Skeletal muscle cell (primary cell): ENCODE measurements at places on chromosomes 7 and 10.
A peak's percentile ranks its signal among the peaks of the same experiment; 100 is the strongest.

- DNase-seq, result no peak
Measured at GRCh38 chr10:88089498-88089897, 226.1 kb downstream of the PTEN start.

DNA sequence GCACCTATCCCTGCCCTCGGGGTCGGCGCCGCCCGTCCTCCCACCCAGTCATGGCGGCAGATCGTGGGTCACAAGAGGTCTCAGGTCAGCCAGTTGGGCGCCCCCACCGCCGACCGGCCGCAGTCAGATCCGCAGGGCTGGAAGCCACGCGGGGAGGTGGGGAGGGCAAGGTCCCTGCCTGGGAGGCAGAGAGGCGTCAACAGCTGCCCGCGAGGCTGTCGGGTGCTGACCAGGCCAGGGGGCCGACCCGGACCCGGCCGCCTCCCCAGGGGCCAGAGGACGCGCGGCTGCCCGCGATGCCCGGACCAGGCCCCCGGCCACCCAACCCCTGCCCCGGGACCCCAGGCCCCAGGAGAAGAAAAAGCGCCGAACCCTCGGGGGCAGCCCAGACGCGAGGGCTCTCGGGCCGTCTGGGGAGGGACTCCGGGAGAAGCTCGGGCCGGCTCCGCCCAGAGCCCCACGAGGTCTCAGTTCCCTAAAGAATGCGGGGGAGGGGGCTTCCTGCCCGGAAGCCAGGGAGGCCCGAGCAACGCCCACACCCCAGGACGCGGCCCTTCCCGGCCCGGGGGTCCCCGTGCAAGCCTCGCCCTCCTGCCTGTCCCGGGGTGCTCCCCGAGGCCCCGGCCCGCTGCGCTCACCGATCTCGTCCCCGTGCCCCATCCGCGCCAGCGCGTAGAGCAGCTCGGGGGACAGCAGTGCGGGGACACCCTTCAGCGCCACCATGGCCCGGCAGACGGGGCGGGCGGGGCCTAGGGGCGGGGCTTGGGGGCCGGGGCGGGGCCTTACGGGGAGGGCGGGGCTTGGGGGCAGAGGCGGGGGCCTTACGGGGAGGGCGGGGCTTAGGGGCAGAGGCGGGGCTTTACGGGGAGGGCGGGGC, at the start of gene FUOM:
Gene FUOM (minus strand): TSS at position 735 of the 877 bp plus-strand sequence. CDS start 12 bp downstream, at position 723.
- peak; percentile 21 for DNase-seq

DNA sequence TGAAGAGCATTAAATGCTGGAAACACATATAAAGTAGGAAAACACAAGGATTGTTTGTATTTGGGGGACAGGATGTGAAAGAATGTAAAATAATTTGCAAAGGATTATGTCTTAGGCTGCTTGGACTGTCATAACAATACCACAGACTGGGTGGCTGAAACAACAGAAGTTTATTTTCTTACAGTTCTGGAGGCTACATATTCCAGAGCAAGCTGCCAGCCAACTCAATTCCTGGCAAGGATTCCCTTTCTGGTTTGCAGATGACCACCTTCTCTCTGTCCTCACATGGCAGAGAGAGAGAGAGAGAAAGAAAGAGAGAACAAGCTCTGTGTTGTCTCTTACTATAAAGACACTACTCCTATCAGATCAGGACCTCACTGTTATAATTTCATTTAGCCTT, 8.8 kb upstream of the LAMB4 start:
- no peak for DNase-seq

DNA sequence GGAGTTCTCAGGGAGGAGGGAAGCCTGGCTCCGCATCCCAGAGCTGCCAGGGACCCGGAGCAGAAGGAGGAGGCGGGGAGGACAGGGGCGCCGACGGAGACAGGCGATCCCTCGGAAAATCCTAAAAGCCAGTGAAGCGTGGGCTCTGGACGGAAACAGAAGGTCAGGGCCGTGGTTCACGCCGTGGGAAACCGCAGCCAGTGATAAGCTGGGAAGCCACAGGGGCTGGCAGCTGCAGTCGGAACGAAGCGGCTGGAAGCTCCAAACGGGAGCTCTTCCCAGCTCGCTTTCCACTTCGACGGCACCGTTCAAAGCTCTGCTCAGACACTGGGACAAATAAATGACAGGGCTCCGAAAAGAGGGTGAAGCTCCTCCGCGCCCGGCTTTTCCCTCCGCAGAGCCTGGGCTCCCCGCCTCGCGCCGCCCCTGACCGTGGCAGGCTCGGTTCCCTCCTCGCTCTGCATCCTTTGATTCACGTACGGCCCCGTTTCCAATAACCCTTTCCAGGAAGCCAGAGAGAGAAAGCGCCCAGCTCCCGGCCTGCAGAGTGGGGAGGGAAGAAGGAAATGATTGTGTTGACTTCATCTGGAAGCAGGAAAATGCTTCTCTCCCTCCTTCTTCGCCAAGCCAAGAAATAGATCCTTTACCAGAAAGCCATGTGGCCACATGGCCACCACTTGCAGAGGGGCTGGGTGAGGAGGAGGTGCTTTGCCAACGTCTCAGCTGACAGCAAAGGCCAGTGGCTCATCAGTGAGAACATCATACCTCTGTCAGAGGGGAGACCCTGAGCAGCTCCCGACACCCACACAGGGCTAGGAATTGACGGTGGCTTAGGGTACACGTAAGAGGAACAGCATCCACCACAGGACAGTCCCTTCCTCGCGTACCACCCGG, 57.4 kb downstream of the ADRB1 start:
- no peak for DNase-seq

DNA sequence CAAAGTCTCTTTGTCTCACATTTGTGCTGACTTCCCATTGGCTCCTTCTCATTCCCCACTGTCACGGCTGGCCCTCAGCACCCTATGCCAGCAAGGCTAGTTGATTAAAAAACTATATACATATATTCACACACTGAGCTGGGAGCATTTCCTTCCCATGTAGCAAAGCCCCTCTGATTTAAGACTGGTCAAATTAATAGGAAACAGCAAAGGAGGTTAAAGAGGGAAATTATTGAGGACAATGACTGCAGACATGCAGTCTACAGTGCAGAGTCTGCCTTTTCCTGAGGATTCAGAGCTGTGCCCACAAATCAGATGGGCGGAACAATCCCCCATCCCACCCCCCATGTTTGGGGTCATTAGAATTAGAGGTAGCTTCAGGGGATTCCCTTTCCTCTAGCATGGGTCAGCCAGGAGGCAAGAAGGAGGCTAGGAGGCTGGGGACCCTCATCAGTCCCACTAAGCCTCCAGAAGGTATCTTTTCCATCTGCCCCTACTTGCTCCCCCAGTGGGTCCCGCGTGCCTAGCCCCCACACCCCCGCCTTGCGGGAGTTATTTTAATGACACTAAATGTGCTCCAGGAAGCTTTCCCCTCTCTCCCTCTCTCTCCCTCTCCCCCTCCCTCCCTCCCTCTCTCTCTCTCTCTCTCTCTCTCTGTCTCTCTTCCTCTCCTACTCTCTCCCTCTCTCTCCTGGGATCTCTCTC, 9.8 kb upstream of the DLX6 start:
- no peak for DNase-seq

GRCh38 chr10:71371750-71372166, 25.0 kb upstream of the CDH23 start:
- no peak for DNase-seq

- no peak for DNase-seq
Measured at GRCh38 chr7:4724648-4725013, 42.5 kb downstream of the FOXK1 start.

- DNase-seq, result no peak
Measured at GRCh38 chr7:64603271-64603670, 40.4 kb upstream of the ZNF680 start.

DNA sequence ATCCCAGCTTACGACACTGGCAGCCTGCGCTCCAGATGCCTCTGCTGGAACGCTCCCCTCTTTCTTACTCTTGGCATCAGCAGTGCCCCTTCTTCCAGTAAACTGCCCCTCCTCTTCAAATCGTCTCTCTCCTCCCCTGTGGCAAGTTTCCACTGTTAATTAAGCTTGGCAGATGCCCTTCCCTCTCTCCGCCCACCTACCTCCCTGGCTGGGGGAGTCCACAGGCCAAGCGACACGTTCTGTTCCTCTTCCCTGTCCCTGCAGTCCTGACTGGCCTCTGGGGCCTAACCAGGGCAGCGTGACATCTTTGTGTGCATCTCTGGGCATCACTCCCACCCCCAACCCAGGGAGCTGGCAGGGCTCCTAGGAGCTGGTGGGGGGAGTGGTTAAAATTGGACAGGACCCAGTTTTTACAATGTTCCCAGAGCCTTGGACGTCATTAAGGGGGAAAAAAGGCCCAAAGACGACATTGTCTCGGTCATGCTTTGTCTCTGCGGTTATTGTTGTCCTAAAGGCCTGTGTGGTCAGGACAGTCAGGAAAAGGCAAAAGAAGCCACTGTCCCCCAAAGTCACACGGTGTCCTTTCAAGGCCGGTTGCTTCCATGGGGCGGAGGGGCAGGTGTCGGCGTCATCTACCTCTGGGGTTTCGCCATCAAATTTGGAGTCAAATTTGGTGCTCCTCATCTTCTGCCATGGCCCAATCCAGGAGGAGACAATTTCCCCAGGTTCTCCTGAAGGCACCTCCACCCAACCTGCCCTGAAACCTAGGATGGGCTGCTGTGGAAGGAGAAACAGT, 54.2 kb downstream of the DLG5 start:
- no peak for DNase-seq

DNA sequence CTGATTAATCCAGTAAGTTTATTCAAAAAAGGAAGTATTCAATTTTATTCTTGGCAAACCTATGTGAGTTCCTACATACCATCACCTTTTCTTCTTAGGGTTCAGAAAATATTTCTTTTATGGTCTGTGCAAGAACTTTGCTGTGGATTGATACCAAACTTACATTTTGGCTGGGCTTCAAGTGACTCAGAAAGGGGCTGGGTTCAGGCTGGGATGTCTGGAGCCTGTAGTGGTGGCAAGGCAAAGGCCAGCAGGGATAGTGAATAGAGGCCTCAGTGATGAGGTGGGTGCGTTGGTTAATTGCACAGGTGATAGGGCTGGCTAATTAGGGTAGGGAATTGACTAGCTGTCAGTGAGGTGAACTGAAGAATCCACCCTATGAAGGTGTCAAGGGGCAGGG, 40.2 kb upstream of the ATXN7L1 start:
- DNase-seq, result no peak

GRCh38 chr10:29807163-29807806, 172.5 kb upstream of the SVIL start:
- DNase-seq, result no peak

DNA sequence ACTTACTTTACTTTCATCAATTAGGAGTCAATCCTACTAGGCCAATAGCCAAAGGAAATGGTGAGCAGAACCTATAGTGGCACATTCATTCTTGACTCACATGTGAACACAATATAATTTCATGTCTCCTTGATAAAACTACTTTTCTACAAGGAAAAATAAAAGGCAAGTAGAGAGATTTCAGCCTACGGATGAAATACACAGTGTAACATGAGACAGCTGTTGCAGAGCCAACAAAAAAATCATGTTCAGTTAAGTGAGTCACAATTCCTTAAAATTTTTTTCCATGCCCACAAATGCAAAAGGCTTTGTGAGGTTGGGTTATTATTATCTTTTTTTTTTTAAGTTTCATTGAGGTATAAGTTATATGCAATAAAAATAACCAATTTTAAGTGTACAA, 54.8 kb downstream of the GPR141 start:
- no peak for DNase-seq

DNA sequence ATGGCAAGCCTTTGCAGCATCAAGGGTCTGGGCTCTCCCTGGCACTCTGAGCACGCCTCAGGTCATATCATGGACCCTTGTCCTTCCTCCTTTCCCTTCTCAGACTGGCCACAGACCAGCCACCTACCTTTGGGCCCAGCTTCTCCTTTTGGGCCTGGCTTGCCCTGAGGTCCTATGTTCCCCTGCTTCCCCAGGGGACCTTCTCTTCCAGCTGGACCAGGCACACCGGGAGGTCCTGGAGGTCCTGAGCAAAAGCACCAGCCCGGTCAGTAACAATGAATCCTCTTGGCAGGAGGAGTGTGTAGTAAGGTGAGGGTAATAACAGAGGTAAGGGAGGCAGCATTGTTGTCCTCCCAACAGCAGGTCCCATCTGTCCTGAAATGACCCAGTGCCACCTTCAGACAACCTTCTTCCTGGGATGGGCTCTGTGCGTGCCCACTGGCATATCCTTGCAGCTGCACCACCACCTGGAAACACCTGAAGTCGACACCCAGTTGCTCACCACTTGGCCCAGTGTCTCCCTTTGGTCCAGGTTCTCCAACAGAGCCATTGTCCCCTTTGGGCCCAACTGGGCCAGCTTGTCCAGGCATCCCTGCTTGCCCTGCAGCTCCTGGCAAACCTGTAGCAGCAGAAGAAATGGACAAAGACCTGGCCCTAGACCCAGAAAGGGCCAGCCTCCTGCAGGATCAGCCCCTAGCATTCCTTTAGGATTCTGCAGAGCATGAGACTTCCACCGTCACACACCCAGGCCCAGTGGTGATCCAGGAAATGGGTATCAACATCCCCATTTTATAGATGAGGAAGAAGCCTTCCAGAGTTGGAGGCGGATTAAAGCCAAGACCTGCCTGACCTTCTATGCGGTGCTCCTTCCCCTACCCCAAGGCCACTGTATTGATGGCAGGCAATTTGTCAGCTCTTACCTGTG, 6.4 kb downstream of the SFTPD start:
- no peak for DNase-seq

GRCh38 chr7:151558575-151558974, 38.9 kb upstream of the RHEB start:
- DNase-seq, result no peak

DNA sequence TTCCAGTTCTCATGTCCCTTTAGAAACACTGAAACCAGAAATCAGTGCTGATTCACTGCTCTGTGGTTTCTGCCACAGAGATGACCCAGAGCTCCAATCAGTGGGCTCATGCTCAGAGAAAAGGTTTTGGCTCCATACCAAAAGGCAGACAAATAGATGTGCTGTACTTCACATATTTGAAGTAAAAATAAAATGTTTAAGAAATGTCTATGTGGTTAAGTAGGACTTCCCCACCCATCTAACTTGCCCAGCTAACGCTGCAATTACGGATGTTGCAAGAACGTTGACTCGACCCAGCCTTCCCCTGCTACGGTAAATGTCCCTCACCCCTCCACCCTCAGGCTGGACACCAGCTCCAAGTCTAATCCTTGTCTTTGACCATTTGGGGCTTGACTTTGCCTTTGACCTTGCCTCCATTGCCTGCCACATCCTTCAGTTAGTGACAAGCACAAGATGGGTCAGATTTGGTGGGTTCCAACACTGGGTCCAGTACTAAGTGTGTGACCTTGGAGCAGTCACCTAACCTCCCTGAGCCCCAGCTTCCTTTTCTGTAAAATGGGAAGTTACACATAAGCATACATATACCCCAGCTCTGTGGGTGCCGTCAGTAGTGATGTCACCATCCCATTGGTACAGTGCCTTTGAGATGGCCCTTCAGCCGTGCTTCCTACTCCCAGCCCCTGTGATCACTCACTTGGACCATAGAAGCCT, 95.8 kb downstream of the CHST15 start:
- peak; percentile 79 for DNase-seq

DNA sequence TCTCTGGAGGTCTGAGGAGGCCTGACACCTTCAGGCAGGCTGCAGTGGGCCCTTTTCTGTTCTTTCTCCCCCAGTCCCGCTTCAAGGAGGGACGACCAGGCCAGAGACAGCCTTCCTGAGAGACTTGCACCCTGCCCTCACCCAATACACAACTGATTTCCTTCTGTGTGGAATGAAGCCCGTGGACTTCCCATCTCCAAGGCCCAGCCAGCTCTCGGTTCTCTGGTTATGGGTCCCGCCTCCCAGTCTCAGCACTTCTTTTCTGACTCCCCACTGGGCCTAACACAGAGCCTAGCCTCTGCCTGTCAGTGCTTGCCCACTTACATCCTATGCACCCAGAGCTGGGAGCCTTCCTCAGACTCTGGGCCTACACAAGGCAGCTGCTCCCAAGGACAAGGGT, 24.1 kb upstream of the ADCYAP1R1 start:
- no peak for DNase-seq
